ENCODE measurements at places on chromosomes 12 and 14. TPM values are rescaled to one million over a fixed set of nuclear protein-coding genes. Genes with fewer than 3 reads are reported as not detected.

GRCh38 chr14:76550534-76550933, 174.6 kb downstream of the ESRRB start:
- DNase-seq = no peak

GRCh38 chr14:64416348-64416932, 28.3 kb downstream of the MTHFD1 start:
- DNase-seq = no peak

- DNase-seq = no peak
Observed at GRCh38 chr12:123233505-123234308, 471 bp downstream of the MTRFR start.

DNA sequence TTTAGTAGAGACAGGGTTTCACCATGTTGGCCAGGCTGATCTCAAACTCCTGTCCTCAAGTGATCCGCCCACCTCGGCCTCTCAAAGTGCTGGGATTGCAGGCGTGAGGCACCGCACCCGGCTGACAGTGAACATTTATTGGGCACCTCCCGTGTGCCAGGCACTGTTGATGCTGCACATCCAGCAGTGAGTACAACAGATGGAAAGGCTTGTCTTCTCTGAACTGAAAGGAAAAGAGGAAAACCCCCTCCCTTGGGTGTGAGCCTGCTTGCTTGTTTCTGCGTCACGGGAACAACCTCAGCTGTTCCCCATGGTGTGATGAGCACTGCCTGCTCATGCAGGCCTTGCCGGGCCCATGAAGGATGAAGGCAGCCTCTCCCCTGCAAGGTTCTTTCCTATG, 39.5 kb downstream of the DGLUCY start:
- DNase-seq = no peak

DNA sequence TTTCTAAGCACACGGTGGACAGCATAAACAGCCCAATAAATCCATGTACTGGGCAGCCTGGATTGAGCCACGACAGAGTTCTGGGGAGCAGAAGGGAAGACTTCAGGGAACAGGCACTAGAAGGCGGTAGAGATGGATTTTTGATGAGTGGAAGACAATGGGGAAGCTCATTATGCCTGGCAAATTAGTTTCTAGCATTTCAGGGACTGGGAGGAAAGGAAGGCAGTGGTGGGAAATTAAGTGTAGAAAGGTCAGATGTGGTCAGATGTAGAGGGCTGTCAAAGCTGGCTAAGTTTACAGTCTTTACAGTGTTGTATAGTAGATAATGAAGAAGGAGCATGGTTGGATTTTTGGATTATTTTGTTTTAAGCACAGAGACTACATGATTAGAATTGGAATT, 9.2 kb downstream of the EGLN3 start:
- DNase-seq = no peak

DNA sequence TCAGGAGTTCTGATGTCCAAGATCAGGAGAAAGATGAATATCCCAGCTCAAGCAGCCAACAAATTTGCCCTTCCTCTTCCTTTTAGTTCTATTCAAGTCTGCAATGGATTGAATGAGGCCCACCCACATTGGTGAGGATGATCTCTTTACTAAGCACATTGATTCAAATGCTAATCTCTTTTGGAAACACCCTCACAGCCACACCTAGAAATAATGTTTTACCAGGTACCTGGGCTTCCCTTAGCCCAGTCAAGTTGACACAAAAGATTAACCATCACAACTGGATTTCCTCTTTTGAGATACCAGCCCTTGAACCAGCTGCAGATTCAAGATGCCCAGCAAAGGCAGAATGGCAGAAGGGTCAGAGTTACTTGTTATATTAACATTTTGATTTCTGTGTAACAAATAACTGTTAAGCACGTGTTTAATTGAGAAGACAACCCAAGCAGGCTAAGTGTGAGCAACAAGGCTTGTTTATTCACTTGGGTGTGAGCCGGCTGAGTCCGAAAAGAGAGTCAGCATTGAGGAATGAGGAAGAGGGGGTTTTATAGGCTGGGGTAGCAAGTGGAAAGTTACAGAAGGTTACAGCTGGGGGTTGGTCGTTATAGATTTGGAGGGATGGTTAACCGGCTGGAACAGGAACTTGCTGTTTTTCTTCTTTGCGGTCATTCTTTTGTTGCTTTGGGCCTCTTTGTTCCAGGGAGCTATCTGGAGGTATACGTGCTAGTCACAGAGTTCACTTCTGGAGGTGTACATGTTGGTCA, 180.3 kb downstream of the EMP1 start:
- DNase-seq = no peak

- no peak for DNase-seq
Observed at GRCh38 chr12:92987846-92988621, 58.9 kb upstream of the EEA1 start.

DNA sequence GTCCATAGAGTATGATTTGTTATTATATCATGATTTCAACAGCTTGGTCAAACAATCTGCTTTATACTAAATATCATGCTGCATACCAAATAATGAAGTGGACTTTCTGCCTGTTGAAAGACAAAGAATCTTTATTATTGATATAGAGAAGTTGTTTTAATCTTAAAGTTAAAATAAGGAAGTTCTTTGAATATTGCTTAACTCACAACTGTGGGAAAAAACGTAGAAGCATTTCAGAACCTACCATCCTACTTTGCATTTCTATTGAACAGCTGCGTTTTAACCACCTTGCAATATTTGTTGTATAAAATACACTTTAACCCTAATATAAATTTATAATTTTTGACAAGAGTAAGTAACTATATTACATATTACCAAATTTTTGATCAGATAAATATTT, 22.9 kb upstream of the ARL1 start:
- DNase-seq = no peak

- no peak for DNase-seq
Observed at GRCh38 chr12:57473392-57473791, 6.3 kb downstream of the ARHGAP9 start.

DNA sequence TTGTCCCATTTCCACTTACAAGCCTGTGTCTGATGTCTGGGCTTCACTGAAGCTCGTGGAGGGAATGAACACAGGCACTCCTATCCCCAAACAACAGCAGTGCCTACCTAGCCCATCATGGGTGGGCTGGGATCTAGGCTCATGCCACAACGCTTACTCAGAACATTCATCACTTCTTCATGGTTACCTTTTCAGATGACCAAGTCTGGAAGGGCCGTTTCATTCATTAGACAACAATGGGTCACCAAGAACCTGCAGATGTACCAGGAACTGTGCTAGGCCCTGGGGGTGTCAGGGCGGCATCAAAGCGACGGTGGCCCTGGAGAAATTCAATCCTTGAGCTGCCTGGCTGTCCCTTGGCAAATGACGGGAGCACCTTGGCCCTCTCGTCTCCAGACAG, 64.9 kb upstream of the FZD10 start:
- no peak for DNase-seq

DNA sequence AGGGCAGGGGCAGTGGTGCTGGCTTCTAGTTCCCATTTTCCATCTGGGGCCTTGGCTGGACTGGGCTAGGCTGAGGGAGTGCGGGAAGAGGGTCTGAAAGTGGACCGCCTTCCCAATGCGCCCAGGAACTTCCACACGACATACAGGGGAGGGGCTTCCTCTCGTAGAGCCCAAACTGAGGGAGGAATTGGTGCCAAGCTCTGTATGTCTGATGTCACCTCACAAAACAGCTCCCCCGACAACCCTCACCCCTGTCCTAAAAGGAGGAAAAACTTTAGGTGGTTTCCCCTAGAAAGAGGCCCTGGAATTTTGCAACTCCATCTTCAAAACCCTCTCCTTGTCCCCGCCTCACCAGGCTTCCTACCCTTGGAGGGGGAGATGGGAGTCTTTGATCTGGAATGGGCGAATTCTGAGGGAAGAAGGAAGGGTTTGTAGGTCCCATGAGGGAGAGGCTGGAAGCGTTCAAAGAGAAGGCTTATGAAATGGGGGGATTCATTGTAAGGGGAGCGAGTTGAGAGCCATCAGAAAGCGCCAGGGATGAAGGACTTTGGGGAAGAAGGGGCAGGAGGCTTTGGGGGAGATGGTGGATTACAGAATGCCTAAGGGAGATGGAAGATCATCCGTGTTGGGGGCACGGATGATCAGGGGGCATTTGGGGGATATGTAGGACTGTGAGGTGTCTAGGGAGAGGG, 844 bp downstream of the GLTP start:
- DNase-seq = peak; percentile 34

- no peak for DNase-seq
Observed at GRCh38 chr14:50607761-50608160, 47.8 kb downstream of the ATL1 start.

DNA sequence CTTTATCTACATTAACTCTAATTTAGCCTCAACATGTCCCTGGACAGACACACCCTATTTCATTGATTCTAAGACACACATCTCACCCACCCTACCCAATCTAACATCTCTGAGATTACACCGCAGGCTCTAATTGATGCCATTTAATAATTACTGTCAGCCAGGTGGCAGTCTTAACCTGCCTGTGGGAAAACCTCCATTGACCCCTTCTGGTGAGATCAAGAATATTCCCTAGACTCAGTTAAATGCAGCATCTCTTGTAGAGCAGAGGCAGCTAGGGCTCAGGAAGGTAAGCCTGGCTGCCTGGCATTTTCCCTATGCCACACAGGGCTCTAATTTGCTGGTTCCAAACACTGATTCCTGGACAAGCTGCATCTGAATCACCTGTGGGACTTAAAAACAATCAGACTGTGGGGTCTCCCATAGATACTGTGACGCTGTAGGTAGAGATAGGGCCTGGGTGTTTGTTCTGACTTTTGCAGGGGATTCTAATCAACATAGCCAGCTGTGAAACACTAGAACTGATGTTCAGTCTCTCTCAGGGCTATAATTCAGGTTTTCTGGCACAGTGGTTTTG, 14.3 kb downstream of the MCRS1 start:
- DNase-seq = no peak

DNA sequence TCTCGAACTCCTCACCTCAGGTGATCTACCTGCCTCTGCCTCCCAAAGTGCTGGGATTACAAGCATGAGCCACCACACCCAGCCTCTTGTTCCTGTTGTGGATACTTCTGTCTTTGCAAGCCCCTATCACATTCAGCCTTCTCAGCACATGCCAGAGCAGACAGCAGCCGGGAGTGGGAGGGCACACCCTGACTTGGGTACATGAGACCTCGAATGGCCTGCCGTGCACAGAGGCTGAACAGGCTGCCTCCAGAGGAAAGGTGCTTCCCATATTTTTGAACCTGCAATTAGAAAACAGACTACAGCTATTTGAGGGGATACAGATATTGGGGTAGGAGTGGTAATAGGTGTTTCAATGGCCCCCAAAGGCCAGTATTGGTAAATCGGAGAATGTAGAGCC, 307.3 kb upstream of the DIO3 start:
- DNase-seq = no peak

DNA sequence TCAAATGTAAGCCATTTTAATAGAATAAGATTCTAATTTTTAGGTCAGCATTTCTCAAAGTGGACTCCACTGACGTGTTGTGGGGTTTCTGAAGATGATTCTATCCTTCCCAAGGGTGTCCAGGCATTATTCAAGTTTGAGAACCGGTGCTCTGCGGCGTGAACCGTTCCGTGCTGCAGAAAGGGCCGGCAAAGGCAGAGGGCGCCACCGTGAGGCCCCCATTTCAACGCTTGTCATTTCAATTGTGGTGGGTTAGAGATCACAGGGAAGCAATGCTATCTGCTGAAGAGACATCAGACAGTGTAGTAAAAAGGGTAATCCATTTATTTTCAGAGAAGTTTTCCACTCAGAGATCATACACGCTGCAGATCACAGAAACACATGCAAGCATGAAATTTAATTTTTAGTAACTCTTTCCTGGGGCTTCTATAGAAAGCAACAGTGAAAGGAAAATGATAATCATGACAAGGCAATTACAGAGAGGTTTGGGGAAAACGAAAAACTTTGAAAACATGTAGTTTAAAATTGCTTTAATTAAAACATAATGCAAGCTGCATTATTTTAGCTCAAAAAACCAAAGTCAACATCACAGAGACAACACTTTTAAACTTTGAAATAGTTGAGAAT, 201.7 kb downstream of the EXOC5 start:
- DNase-seq = no peak

DNA sequence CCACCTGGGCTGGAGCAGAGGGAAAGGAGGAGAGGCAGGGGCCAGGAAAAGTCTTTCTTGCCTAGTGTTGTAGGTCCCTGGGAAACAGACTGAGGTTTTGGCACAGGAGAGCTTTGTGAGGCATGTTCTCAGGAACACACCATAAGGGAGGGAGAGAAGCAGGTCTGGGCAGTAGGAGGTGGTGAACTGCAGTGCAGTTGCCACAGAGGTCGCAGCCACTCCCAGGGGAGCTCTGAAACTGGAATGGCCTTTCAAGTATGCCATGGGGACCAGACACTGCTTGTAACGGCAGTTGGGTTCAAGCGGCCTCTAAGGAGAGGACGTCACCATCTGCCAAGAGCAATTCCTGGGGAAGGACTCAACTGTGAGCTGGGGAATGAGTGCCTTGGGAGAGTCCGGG, 35.4 kb upstream of the NKX2-8 start:
- no peak for DNase-seq

- peak; percentile 51 for DNase-seq
Observed at GRCh38 chr12:50314636-50315312, 31.5 kb upstream of the LIMA1 start.

GRCh38 chr14:89719366-89720075, 235.0 kb downstream of the EFCAB11 start:
- no peak for DNase-seq

DNA sequence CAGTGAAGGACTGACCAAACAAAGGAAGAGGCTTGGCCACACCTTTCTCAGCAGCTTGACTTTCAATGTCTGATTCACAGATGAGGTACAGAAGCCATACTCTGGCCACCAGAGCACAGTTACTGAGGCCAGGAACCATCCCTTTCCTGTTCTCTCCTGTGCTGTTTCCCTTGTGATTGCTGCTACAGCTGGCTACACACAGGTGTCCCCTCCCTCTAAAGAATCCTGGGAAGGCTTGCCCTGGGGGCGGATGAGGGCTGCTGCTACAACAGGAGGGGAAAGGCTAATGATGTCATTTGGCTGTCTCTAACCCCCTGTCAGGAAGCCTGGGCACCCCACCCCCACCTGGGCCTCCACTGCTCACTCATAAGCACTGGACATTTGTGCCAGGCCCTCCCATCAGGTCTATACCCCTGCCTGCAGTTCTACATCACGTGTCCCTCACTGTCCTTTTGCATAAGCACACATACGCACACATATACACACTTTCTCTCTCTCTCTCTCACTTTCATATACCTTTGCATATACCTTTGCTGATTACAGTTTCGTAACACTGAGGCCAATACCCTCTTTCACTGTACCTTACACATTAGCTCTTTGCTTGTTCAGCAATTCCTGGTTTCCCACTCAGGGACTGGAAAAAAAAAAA, 41.4 kb downstream of the PRPF40B start:
- no peak for DNase-seq

DNA sequence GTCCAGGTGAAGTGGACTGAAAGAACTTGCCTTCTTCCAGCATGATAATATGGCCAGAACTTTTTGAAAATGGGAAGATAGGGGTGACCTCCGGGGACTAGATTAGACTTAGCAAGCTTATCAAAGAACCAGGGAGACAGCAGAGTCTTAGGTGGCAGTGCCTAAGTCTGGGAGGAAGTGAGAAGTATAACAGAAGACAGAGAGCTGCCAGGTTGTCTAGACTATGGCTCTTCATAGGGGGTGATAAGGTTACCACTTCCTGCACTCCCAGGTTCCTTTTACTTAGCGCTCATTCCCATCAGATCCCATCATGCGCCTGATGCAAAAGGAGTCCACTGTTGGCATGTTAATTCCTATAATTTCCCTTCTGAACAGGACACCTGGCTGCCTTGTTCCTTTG, 69.9 kb downstream of the PLXNC1 start:
- no peak for DNase-seq

Gene KRT4
- 6.2 TPM for polyA plus RNA-seq

Gene WSCD2
- polyA plus RNA-seq = 0.25 TPM

Gene PRR4
- polyA plus RNA-seq = 14.2 TPM

Gene TAS2R9
- not detected for polyA plus RNA-seq

Gene IQSEC3
- polyA plus RNA-seq = 7.6 TPM

Gene LHX5
- polyA plus RNA-seq = not detected

Gene NKX2-1
- 148 TPM for polyA plus RNA-seq
